Caco-2 (cell line): ENCODE measurements at places on chromosomes 4 and X. TPM values are rescaled to one million over a fixed set of nuclear protein-coding genes. Genes with fewer than 3 reads are reported as not detected.

- H3K27me3 ChIP-seq = no peaks in the 10 kb centered on the region
- no peak overlapping the region for H3K27ac ChIP-seq
- no peaks in the 10 kb centered on the region for H3K36me3 ChIP-seq
- H3K4me1 ChIP-seq = no peaks in the 10 kb centered on the region
Measured at GRCh38 chrX:7552760-7553159, 290.2 kb upstream of the VCX start.

GRCh38 chrX:29640106-29640505 is 575.3 kb upstream of the MAGEB2 start:
- H3K4me1 ChIP-seq = no peaks in the 10 kb centered on the region
- no peak overlapping the region for H3K4me3 ChIP-seq
- no peak for DNase-seq
- no peaks in the 10 kb centered on the region for H3K27me3 ChIP-seq
- H3K27ac ChIP-seq = no peak overlapping the region
- no peaks in the 10 kb centered on the region for H3K36me3 ChIP-seq

- H3K27me3 ChIP-seq = no peaks in the 10 kb centered on the region
- H3K4me1 ChIP-seq = peaks cover 4% of the 10 kb centered on the region; the same call in 1 of the 2 replicates
- H3K4me3 ChIP-seq = peak overlapping the region; percentile 97
- peak overlapping the region; percentile 93 for H3K27ac ChIP-seq
- no peaks in the 10 kb centered on the region for H3K36me3 ChIP-seq
Measured at GRCh38 chr4:151013491-151013890, 1.6 kb downstream of the LRBA start.

- no peaks in the 10 kb centered on the region for H3K36me3 ChIP-seq
- H3K27ac ChIP-seq = no peak overlapping the region
- no peak overlapping the region for H3K4me3 ChIP-seq
- no peak for DNase-seq
Measured at GRCh38 chr4:93370256-93370655, 458.3 kb upstream of the ATOH1 start.

- no peak overlapping the region for H3K4me3 ChIP-seq
- H3K4me1 ChIP-seq = no peaks in the 10 kb centered on the region
- no peak overlapping the region for H3K27ac ChIP-seq
- DNase-seq = no peak
Measured at GRCh38 chr4:77593101-77593500, 12.5 kb upstream of the CXCL13 start.

DNA sequence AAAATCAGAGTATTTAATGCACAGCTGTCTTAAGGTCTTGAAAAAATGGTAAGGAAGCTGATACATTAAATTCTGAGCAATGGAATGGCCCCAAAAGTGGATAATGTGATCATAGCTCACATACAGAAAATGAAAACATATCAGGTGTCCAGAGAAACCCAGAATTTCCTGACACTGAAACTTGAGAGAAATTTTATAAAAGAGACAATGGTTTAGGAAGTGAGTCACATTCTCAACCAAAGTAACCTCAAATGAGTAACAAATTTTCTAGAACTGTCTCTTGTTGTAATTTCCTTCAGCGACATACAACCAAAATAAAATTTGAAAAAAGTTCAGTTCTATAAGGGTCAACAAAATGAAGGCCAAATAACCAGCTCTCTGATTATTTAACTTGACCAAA is 37.4 kb upstream of the PACRGL start:
- H3K4me1 ChIP-seq = peaks cover 12% of the 10 kb centered on the region; the same call in 1 of the 2 replicates
- DNase-seq = no peak
- H3K27ac ChIP-seq = no peak overlapping the region
- no peaks in the 10 kb centered on the region for H3K36me3 ChIP-seq

DNA sequence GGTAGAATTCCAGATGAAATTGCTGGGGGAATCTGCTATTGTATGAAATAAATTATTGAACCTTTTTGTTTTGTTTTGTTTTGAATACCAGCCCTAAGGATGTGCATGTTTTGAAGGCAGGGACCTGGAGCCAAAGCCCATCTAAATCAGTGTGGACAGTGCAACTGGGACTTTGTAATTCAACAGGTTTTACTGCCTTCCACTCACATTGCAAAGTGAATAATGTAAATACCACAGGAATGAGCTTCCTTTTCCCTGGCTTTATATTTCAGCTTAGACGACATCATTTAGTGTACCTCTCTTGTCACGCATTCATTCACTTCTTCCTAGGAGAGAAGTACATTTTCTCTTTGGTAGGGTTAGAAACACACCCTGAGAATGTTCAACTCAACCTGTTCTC is 795.0 kb downstream of the CENPC start:
- H3K36me3 ChIP-seq = no peaks in the 10 kb centered on the region
- no peak for DNase-seq
- H3K4me3 ChIP-seq = no peak overlapping the region
- no peak overlapping the region for H3K27ac ChIP-seq
- H3K27me3 ChIP-seq = no peaks in the 10 kb centered on the region

GRCh38 chrX:118655561-118656246 is 71.7 kb upstream of the IL13RA1 start:
- no peaks in the 10 kb centered on the region for H3K36me3 ChIP-seq
- no peak overlapping the region for H3K27ac ChIP-seq
- DNase-seq = no peak
- peaks cover 5% of the 10 kb centered on the region; the same call in 1 of the 2 replicates for H3K4me1 ChIP-seq
- no peak overlapping the region for H3K4me3 ChIP-seq

Gene WDR17
- 0.16 and 0.52 TPM in 2 replicates for total RNA-seq

Gene P2RY4
- total RNA-seq = 0.18 TPM in 1 of 2 replicates, not detected in the other

Gene ZDHHC15
- total RNA-seq = not detected in 2 replicates

Gene RAB33A
- total RNA-seq = 0.35 TPM in 1 of 2 replicates, not detected in the other
